Stimulated activated CD8-positive, alpha-beta memory T cell treated with anti-CD3 and anti-CD28 coated beads, Interleukin-7, amount 100 ng/mL, for 24 hours (primary cell): ENCODE measurements at places on chromosomes 2 and 18.

- no peak for DNase-seq
Measured at GRCh38 chr2:240962300-240963064, 35.9 kb upstream of the SNED1 start.

- no peak for DNase-seq
Measured at GRCh38 chr18:58087928-58088690, 44.1 kb downstream of the NEDD4L start.

- no peak for DNase-seq
Measured at GRCh38 chr18:63757541-63757940, 17.7 kb upstream of the SERPINB7 start.

GRCh38 chr18:49250816-49251388 lies 209.5 kb downstream of the DYM start:
- DNase-seq = no peak

GRCh38 chr2:207188626-207189419 lies 23.1 kb upstream of the KLF7 start:
- no peak for DNase-seq

DNA sequence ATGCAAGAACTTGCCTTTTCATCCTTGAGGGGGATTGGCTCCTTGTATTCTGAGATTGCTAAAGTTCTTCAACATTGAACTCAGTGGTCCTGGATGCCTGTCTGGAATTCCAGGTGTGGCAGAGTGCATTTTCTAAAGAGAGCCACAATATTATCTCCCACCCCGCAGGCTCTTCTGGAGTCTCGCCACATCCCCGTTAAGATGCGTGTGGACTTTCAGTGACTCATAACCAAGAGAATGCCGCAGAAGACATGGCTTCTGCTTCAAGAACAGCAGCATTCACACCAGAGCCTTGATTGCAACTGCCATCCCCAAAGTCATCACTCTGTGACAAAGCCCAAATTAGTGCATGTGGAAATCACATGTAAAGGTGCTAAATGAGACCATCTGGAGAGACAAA lies 142.7 kb downstream of the CDH20 start:
- DNase-seq = no peak

DNA sequence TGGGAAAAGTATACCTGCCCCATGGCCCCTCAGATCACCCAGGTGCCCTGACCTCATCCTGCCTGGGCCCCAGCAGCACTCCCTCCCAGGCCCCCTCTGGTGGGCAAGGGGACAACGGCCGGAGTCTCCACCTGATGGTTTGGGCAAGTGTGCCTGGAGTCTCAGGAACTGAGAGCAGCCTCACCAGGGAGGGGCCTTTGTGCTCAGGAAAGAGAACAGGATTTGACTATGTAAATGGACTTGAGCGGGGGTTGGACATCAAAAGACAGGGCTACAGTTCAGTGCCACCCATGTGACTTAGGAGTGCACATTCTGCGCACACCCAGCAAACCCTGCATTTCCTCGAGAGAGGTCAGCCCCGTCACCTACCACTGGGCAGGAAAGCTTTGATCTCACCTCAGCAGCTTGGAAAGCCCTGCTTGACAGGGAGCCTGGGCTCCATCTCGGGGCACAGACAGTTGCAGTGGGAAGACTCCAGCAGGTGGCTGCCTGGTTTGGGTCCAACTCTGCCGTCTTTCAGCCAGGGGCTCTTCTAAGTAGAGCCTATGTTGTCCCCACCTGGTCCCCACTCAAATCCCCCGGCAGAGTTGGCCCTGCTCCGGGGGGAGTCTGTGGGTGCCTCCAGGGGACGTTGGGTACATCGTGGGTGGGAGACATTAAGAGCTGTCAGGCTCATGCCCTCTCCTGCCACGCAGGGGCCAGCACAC lies 3.3 kb downstream of the INPP5D start:
- no peak for DNase-seq

GRCh38 chr2:9648821-9649220 lies 18.0 kb upstream of the YWHAQ start:
- no peak for DNase-seq

DNA sequence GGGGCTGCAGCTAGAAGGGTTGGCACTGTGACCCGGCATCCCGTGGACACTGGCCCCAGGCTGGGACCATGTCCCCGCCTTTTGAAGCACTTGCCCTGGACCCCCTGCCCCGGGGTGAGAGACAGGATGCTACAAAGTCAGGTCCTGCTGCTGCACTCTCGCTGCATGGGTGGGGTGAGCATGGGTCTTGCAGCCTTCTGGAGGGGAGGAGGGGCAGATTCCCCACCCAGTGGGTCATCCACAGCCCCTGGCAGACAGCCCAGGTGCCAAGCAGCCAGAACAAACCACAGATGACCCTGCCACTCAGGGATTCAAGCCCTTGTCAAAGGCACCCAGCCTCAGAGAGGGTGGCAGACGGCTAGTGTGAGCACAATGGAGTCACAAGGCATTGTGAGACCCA lies 5.7 kb upstream of the NMUR1 start:
- DNase-seq = no peak

- no peak for DNase-seq
Measured at GRCh38 chr2:158665536-158666302, 129.4 kb upstream of the DAPL1 start.

DNA sequence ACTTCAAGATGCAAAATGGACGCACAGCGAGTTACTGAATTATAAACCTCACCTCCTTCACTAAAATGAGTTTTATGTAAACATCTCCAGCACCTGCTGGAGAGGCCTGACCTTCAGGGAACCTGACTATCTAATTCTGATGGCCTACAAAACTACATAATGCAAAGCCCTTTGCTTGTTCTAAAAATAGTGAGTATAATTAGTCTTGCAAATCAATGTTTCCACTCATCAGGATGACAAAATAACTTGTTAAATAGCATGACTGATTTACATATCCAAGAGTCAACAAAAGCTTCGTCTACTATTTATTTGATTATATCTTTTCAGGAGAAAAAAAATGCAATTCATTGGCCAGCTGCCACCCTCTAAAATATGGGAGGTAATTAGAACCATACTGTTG lies 326.3 kb upstream of the MC4R start:
- no peak for DNase-seq

- no peak for DNase-seq
Measured at GRCh38 chr2:239085201-239085992, 237.5 kb downstream of the TWIST2 start.

DNA sequence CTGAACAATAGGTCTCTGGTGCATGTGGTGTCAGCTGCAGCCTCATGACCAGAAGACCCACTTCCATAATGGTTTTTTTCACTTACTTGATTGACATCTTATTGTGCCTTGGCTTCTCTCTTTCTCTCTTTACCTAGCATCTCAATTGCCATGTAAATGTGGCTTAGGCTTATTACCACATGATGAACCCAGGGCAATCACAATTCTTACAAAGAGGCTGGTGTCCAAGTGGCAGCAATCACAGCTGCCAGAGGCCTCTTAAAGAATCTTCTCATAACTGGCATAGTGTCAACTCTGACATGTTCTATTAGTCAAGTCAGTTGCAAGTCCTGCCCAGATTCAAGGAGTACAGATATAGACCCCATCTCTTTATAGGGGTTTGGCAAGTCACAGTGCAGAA lies 1224.8 kb downstream of the SUCLG1 start:
- DNase-seq = no peak

GRCh38 chr2:239884875-239885274 lies 140.3 kb downstream of the NDUFA10 start:
- DNase-seq = no peak

DNA sequence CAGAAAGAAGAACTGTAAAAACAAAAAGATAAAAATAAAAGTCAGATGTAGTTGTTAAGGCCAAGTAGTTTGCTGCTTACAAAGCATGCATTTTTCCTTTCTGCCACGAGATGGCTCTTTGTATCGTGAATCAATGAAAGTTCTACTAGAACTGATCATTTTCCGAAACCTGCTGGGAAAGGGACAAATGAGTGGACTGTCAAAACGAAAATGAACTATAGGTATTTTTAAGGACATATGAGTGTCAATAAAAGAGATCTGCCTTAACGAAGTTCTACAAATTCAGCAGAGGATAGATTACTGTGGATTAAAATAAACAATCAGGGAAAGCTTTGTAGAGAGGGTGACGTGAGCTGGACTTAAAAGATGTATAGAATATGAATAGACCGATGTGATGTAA lies 15.0 kb upstream of the ELOA2 start:
- no peak for DNase-seq

DNA sequence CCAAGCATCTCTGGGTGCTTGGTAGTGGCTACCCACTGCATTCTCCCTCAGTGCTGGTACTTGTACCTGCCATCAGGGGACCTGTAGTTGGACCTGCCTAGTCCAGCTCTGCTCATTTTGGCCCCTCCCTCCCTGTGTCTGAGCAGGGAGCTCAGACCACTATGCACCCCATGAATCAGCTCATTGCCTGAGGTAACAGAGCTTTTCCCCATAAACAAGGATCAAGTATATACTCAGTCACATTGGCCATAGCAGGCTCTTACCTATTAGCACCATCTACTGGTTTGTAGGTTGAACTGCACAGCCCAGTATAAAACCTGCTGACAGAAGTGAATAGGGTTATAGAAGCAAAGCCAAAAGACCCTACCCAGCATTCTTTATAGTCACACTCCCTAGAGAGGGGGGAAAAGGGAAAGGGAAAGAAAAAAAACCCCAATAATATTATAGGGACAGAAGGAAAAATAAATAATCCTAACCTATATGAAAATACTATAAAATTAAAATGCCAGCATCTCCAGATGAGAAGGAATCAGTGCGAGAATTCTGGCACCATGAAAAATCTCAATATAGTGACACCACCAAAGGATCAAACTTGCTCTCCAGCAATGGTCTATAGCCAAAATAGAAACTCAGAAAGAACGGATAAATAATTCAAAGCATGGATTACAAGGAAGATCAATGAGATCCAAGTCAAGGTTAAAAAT lies 6.9 kb upstream of the FLACC1 start:
- no peak for DNase-seq

DNA sequence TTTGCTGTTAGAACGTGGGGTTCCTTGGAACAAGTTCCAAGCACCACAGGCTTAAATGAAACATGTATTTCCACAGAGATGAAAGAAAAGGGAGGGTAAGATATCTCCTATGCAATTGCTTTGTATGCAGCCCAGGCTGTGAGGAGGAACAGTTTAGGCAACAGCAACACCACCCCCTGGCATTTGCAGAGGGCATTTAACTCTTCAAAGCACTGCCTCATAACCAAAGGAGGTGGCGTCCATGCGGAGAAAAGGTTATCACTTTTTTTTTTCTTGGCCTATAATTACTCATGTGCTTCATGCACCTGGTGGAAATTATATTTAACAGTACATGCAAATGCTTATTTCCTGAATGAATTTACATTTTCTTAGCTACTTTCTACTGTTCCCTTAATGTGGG lies 286.0 kb downstream of the LPIN1 start:
- no peak for DNase-seq

DNA sequence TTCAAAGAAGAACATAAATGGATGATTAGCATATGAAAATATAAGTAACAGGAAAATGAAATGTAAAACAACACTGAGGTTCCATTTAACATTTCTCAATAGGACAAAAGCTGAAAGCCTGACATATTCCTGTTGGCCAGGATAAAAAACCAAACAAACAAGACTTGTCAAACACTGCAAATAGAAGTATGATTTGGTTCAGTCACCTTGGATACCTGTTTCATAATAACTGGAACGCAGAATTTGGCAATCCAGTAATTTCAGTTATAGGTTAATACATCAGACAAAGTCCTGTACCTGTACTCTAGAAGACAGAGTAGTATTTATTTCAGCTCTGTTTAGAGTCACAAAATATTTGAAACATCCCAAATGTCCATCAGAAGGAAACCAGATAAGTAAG lies 16.5 kb upstream of the EVA1A start:
- no peak for DNase-seq

DNA sequence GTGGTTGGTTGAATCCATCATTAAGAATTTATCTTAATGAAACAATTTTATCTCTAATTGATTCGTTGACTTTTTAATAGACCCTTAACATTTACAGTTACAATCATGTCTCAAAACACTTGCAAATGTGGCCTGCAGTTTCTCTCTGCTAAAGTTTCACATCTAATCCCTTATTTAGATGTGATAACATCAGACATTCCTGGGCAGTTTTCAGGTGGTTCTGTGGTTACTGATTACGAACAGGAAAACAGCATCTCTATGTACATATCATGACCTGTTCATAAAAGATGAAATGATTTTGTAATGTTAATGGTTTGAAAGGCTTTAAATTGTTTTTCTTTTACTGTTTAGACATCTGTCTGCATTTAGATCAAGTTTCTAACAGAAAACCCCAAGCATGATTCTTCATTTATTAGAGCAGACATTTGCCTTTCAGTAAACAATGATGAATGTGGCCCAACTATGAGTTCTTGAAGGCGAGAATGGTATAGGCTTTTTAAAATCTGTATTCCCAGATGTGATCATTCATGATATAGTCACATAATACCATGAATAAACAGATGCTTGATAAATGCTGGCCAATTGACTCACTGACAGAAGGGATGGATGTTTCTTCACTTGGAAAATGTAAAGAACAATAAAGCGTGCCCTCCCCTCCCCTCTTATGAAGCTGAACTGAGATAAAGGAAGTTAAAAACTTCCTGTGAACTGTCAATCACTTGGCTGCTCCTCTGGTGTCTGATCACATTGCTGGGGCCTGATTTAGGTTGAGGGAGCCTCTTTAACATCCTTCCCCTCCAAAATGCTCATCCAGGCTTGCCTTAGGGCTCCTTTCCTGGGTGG lies 3.5 kb downstream of the CAPN14 start:
- no peak for DNase-seq

- DNase-seq = no peak
Measured at GRCh38 chr18:7062811-7063210, 54.8 kb downstream of the LAMA1 start.

GRCh38 chr2:24082787-24083566 lies 1.7 kb downstream of the TP53I3 start:
- DNase-seq = no peak

DNA sequence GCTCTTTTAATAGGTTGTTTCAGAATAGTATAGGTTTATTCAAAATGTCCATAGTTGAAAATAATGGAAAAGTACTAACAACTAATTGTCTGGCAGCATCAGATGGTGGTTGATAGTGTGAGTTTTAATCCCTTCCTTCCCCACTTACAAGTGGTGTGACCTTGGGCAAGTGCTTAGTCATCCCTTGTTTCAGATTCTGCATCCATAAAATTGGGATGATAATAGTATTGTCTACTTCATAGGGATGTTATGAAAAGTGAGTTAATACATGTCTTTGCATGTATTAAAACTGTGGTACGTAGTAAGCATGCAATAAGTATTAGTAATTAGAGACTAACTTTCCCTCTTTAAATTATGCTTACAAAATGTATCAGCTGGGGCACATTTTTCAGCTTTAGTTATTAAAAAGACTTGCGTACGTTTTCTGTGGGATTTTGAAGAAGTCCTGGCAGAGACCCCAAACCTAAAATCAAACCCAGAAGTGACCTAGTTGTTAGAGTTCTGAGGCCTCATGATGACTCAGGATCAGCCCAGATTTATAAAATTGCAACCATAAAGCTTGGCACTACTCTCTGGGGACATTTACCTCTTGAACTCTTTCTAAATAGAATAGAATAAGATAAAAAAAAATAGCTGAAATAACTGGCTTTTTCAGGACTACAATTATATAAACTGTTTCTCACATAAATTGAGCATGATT lies 8.6 kb downstream of the ITGA4 start:
- DNase-seq = no peak
